NK-92 treated with Interleukin-12 subunit alpha and Interleukin-12 subunit beta, amount 100 ng/mL, for 24 hours (cell line): ENCODE measurements at places on chromosomes 7 and 10.

GRCh38 chr7:36360244-36360643 lies 29.4 kb upstream of the ANLN start:
- no peak for DNase-seq

DNA sequence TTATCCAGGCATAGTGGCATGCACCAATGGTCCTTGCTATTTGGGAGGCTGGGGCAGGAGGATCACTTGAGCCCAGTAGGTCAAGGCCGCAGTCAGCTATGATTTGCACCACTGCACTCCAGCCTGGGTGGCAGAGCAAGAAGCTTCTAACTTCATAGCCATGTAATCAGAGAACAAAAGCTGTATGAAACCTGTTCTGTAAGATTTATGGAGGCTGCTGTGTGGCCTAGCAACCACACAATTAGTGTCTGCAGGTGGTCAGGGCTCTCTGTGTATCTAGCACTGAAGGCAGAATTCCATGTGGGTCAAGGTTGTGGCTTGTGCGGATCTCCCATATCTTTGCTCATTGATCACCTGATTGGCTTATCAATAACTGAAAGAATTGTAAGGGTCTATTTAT lies 221.5 kb upstream of the FOXK1 start:
- no peak for DNase-seq

DNA sequence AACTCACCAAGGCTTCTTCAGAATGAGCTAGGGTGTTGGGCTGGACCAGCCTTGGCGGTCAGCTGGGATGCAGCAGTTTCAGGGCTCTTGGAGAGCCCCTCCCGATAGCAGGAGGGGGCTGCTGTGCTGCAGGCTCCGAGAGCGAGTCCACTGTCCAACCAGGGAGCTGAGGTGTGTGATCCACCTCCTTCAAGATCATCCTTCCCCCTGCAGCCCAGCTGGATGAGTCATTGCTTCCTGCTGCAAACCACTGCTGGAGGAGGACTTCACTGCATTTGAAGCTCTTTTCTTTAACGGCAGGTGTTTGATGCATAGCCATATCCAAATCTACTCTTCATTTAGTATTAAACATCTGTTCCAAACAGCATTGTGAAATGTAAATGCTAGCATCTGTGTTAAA lies 54.2 kb upstream of the EBF3 start:
- no peak for DNase-seq

- DNase-seq, result no peak
These were observed 136.3 kb upstream of the LAMB4 start for GRCh38 chr7:108266491-108266890.

- no peak for DNase-seq
These were observed 221.0 kb downstream of the TWIST1 start for GRCh38 chr7:18896343-18896975.

DNA sequence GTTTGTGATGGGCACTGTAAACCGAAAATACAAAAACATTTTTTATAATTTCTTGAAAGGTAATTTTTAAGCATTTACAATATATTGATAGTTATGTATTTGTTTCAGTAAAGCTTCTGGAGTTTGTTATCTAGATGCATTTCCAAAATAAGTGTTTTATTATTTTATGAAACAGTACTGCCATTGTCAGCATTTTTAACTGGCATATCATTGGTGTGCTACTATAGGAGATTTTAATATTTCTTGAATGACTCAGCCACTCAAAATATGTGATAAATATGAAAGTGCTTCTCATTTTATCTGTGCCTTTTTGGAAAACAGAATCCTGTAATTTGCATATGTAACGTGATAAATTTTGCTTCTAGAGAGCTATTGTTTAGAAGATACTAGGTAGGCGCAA lies 97.9 kb downstream of the ANKIB1 start:
- DNase-seq, result no peak

DNA sequence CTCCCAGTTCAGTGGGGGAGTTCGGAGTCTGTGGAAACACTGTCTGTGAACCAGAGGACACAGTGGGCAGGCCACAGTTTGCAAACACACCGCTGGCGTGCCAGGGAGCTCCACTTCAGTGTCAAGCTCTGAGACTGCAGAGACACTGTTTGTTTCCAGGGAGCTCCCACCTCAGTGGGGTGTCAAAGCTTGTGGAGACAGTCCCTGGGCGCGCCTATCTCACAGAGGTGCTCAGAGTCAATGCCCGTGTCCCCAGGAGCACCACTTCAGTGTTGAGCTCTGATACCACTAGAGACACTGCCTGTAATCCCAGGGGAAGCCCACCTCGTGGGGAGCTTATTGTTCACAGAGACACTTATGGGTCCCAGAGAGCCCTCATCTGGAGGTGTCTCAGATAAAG lies 4.3 kb downstream of the MYO1G start:
- no peak for DNase-seq
